ENCODE measurements at places on chromosomes 2 and 18. TPM values are rescaled to one million over a fixed set of nuclear protein-coding genes. Genes with fewer than 3 reads are reported as not detected.

CABLES1 gene
- 24.9 TPM for total RNA-seq

COL4A4 gene
- total RNA-seq, result 0.15 TPM

DNA sequence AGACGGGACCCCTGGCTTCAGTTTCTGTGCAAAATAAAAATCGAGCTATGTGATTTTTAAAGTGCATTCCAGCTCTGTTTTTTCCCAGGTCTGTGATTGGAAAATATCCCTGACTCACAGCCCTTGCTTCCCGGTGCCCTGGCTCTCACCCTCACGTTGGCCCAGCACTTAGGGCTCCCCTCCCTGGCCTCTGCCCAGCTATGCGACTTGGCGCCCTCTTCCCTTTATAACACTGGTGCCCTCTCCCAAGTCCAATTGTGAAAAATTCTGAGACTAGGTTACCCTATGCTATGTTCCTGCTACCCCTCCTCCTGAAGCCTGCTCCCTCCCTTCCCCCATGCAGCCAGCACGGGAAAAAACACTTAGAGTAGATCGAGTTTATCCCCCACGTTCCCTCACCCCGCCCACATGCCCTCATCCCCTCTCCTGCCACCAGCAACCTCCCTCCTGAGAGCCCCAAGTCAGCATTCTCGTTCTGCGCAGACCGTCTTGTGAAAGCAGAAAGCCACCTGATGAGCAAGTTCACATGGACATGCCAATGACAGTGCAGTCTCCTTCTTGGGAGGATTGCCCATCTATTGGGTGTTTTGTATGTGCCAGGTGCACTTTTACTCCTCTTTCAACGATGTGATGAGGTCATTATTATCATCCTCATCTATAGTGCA, 228.8 kb downstream of the VAPA start:
- H3K4me3 ChIP-seq, result no peak overlapping the region
- H3K27ac ChIP-seq, result no peak overlapping the region
- peaks cover 5% of the 10 kb centered on the region for H3K4me1 ChIP-seq
- DNase-seq, result no peak

DNA sequence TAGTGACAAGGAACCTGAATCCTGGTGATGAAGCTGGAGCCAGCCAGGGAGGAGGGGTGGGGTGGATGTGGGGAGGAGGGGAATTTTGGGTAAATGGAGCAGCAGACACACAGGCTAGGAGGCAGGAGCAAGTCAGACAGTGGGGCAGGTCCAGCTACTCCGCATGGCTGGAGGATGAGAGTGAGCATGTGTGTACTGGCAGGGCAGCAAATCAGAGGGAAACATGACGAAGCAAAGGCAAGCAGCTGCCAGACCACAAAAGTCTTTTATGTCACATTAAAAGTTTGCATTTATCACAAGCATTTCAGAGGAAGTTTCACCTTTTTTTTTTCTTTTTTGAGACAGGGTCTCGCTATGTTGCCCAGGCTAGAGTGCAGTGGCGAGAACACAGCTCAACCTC, 11.9 kb upstream of the KIDINS220 start:
- peaks cover 4% of the 10 kb centered on the region for H3K4me1 ChIP-seq
- no peak overlapping the region for H3K27ac ChIP-seq
- H3K27me3 ChIP-seq, result peaks cover 3% of the 10 kb centered on the region
- DNase-seq, result no peak
- H3K36me3 ChIP-seq, result no peaks in the 10 kb centered on the region
- H3K4me3 ChIP-seq, result no peak overlapping the region

DNA sequence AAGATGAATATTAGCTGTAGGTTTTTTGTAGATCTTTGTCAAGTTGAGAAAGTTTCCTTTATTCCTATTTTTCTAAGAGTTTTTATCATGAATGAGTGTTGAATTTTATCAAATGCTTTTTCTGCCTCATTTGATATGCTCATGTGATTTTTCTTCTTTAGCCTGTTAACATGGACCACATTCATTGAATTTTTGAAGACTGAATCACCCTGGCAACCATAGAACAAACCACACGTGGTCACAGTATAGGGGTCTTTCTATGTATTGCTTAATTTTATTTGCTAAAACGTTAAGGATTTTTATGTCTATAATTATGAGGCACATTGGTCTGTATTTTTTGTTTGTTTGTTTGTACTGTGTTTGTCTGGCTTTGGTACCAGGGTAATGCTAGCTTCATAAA, 201.7 kb upstream of the CWC22 start:
- no peak overlapping the region for H3K27ac ChIP-seq
- peaks cover 1% of the 10 kb centered on the region for H3K27me3 ChIP-seq
- no peak for DNase-seq
- no peaks in the 10 kb centered on the region for H3K36me3 ChIP-seq

All from endothelial cell (in vitro differentiated cells).